ENCODE measurements at places on chromosomes 4 and X.

DNA sequence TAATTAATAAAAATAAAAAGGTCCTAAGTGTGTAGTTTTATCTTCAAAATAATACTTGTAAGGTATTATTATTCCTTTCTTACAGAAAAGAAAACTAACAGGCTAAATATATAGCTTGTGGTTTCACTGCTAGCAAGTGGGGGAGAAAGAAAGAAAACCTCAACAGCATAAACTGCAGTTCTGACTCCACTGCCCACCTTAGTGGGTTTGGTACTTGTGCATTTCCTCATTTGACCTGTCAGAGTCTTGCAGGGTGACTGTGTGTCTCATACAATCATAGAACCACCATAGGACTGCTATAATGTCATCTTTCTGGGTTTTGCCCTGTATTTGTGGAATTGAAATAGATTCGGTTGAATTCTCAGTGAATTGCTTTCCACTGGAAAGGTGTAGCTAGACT is 94.7 kb upstream of the PUDP start:
- no peak for DNase-seq

DNA sequence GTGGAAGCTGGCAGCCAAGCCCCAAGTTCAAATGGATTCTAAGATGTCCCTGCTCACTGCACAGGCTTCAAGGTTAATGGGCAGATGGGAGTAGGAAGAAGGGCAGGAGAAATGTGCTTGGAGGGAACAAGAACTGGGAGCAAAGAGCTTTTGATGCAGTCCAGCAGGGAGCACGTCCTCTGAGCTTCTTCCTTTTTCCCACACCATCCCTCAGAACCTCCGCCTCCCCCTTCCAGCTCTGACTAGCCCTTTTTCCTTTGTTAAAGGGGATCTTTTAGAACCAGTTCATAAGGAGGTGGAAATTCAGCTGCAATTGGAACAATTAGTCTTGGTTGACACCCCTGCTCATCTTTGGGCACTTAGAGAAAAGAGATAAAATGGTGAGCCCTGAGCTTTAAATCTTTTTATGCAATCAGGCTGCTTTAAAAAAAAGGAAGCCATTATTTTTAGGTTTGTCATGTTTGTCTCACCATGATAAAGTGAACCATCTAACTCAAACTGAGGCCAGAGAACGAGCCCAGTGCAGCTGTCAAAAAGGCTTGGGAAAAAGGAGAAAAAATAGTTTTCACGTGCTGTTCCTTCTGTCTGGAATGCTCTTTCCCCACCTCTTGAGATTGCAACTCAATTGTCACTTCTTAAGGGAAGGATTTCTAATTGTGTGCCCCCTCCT is 135.8 kb upstream of the IL1RAPL2 start:
- DNase-seq: no peak

GRCh38 chr4:57501720-57502119 is 391.5 kb upstream of the IGFBP7 start:
- DNase-seq: no peak

- peak; percentile 22 for DNase-seq
These were observed 1.3 kb upstream of the ING2 start for GRCh38 chr4:183503497-183504063.

GRCh38 chr4:11773798-11774197 is 345.1 kb upstream of the HS3ST1 start:
- DNase-seq: no peak

GRCh38 chr4:68011684-68012083 is 48.4 kb upstream of the TMPRSS11A start:
- no peak for DNase-seq

- no peak for DNase-seq
These were observed 15.4 kb upstream of the CSTF2 start for GRCh38 chrX:100804780-100805179.

GRCh38 chrX:130170752-130171445 is 863 bp upstream of the RAB33A start:
- peak; percentile 84 for DNase-seq

DNA sequence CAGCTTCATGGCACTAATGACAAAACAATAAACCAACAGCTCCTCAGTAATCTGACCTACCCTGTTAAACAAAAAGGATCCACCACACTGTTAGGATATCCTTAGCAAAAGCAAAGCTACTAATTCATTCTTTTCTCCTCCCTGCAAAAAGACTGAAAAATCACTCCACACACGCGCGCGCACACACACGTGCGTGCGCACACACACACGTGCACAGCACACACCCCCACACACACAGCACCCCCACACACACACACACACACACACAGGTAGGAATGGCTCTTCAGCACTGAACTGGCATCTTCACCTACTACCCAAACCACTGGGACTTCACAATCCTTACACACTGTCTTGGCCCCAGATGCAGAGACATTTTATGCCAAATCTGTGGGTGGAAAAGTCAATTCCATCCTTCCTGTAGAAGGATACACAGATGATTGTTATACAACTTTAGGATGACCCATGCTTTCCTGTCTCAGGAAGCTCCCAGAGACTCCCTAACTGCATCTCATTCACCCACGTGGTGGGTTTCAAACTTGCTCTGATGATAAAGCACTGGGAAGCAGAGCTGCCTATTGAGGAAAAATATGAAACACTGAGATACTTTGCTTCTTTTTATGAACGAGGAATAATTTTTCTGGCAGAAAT is 102.5 kb downstream of the TSPAN5 start:
- no peak for DNase-seq

- DNase-seq: no peak
These were observed 17.5 kb downstream of the SLC7A11 start for GRCh38 chr4:138224614-138225013.

DNA sequence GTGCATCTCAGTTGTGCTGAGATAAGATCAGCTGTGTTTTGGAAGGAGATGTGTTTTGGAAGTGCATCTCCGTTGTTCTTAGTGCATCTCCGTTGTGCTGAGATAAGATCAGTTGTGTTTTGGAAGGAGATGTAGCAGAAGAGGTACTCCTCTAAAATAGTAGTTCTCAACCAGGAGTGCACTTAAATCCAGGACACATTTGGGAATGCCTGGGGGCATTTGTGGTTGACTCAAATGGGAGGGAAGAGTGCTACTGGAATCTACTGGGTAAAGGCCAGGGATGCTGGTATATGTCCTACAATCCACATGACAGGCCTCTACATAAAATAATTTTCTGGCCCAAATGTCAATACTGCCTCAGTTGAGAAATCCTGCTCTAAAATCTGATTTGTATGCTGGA is 70.8 kb upstream of the CHRDL1 start:
- DNase-seq: no peak

DNA sequence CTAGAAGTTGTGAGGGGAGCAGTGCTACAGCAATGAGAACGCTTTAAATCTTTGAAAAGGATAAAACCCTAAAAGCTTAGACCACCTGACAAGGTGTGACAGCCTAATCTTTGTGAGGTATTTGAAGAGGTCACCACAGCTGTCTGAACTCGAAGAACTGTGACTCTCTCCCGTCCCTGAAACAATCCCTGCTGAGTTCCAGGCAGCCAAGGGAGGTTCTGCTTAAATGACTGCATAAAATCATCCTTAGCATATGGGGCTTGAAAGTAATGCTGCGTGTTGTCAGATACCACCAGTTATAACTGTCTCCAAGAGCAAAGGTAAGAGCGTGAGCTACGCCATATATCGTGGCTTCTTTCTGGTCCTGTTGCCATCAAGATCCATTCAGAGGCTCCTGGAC is 696.3 kb downstream of the PCDH7 start:
- DNase-seq: no peak

- DNase-seq: peak; percentile 19
These were observed 52.4 kb downstream of the PHOX2B start for GRCh38 chr4:41696131-41696530.

DNA sequence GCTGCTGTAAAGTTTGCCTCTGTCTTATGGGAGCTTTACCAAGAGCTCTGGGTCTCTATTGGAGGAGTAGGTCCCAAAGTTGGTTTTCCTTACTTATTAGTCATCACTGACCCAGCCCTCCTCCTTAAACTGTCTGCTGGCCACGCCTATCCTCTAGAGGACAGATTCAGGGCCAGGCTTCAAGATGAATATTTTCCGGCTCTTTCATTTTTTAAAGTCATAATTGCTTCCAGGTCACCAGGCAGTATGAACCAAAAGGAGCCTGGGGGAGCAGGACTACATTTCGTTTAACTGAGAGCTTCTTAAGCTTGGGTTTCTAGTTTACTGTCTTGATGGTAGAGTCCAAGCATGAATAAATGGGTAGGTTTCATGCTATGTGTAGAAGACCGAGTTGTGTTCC is 13.7 kb downstream of the BCORL1 start:
- DNase-seq: no peak

DNA sequence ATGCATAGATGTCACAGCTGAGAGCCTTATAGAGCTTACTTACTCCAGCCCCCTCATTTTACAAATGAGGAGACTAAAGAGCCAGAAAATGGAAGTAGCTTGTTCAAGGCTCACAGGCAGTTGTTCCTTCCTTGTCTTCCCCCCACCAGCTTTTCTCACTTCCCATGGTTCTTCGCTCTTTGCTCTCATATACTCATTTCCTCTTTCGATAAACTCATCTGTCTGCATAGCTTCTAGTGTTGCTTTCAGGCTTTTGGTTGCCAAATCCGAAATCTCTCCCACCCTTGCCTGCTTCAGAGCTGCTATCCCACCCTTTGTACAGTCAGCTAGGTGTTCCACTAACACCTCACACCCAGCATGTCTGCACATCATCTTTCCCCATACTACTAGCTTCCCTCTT is 25.0 kb upstream of the GJB1 start:
- no peak for DNase-seq

DNA sequence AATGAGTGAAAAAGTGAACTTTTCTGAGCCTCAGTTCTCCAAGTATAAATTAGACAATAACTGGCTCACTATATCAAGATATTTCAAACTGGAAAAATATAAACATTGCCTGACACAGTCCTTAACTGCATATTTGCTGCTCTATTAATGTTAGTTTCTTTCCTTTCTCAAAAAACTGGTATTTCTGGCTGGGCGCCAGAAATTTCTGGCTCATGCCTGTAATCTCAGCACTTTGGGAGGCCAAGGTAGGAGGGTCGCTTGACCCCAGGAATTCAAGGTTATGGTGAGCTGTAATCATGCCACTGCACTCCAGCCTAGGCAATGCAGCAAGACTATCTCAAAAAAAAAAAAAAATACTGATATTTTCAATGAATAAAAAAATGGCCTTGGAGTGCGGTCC is 227.0 kb downstream of the MAGEB17 start:
- DNase-seq: no peak

- DNase-seq: peak; percentile 39
These were observed 378.4 kb downstream of the ANKRD50 start for GRCh38 chr4:124334119-124334518.

DNA sequence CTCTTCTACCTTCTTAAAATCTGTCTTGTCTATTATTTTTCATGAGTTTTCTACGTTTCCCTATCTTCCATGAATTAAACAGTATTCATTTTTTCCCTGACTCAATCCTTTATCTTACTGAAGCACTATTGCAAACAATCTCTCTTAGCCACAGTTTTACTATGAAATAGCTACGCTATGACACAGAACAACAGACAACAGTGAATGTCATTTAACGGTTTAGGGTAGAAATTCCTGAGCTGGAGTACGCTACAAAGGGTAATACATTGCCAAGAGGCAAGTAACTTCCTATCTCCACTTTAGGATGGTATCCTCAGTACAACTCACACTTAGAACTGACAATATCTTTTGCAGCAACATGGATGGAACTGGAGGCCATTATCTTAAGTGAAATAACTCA is 552.6 kb downstream of the INPP4B start:
- no peak for DNase-seq

GRCh38 chrX:47483306-47484268 is 565 bp upstream of the ZNF41 start:
- no peak for DNase-seq

DNA sequence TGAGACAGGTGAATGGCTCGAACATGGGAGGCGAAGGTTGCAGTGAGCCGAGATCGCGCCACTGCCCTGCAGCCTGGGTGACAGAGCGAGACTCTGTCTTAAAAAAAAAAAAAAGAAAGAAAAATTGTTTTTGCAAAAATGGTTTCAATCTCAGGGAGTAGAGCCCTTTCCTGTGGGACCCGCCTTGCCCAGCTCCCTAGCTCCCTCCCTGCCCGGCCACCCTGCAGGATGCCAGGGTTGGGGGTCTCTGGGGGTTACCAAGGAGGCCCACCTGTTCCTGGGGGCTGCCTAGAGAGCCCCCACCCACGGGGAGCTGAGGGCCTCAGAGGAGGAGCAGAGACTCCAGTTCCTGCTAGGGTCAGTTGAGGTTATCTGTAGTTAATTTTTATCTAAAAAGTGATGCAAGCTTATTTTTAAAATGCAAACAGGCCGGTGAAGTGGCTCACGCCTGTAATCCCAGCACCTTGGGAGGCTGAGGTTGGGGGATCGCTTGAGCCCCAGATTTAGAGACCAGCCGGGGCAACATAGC is 18.7 kb upstream of the PLCXD1 start:
- no peak for DNase-seq

GRCh38 chrX:13835825-13836224 is 18.9 kb upstream of the GPM6B start:
- no peak for DNase-seq

GRCh38 chr4:118762730-118763477 is 73.0 kb downstream of the SEC24D start:
- no peak for DNase-seq

- no peak for DNase-seq
These were observed 181.4 kb upstream of the HCCS start for GRCh38 chrX:10929747-10930146.

DNA sequence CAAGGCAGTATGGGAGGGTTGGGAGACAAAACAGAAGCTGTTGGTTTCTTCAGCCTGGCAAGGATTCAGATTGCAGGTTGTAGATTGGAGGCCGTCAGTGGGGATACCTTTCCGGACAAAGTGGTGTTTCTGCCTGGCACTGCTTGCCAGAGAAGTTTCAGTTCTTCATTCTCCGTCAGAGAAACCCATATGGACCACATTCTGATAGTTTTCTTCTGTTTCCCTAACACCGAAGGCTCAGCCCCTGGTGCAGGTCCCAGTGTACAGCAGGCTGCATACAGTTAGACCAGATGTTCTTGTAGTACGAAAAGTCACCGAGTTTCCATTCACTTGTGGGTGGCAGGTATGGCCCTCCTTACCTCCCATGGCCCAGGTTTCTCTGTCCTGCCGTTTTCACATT is 107.3 kb downstream of the PTTG2 start:
- no peak for DNase-seq

DNA sequence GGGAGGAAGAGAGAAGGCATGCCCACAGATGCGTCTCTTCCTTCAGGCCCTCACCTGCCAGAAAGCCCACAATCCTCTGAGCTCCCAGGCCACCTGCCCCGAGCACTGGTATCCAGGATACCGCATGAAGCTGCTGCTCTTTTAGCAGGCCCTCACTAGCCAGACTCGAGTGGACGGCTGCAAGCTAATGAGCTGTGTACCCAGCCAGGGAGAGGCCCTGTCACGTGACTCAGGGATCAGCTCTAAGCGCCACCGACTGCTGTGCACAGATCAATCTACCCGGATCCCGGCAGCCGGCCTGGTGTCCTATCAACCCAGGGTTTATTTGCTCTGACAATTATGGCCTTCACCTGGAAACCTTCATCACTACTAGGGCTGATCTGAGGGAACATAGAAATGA is 39.0 kb downstream of the BCOR start:
- DNase-seq: no peak

- DNase-seq: no peak
These were observed 15.6 kb upstream of the EXOSC9 start for GRCh38 chr4:121785479-121785878.

Data from NCI-H2171 treated with DMSO at 0.1 percent for 48 hours (cell line).